ENCODE measurements at places on chromosomes 12 and 14.

- no peak for DNase-seq
Observed at GRCh38 chr12:24560831-24561271, 388.1 kb downstream of the BCAT1 start.

DNA sequence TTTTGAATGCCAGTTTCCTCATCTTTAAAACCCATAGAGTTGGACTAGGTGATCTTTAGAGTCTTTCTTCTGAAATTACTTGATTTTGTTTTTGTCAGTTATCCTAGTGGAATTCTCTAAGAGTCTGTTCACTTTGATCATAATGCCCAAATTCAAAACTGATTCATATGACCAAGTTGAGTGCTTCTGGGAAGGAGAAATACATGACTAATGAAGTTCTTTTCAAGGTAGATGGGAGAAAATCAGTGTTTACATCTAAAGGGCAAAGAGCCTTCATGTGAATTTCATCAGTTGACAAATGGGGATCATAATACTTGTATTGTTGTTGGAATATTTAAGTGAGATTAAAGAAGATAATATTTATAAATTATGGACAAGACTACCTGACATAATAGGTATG, 53.2 kb downstream of the ERC1 start:
- no peak for DNase-seq

- no peak for DNase-seq
Observed at GRCh38 chr14:83300476-83301064, 1766.9 kb upstream of the SEL1L start.

- no peak for DNase-seq
Observed at GRCh38 chr14:90061685-90062126, at the start of gene KCNK13. TSS of gene KCNK13 (plus strand) at chr14:90061994. CDS start at chr14:90062206, 212 bp downstream.

DNA sequence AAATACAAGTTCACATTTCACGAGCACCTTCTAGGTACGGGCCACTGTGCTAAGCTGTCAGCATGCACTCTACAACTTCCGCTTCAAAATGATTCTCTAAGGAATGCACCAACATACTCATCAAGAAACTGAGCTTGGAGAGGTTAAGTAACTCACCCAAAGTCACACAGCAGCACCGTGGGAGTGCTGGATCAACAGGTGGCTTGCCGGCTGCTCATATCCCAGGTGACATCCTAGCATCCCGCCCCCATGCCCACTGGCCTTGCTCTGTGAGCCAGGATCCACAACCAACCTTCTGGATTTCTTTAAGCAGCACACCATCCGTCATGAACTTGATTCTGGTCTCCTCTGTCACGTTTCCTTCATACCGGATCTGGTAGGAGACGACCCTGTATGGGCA, 16.7 kb downstream of the DHX37 start:
- no peak for DNase-seq

DNA sequence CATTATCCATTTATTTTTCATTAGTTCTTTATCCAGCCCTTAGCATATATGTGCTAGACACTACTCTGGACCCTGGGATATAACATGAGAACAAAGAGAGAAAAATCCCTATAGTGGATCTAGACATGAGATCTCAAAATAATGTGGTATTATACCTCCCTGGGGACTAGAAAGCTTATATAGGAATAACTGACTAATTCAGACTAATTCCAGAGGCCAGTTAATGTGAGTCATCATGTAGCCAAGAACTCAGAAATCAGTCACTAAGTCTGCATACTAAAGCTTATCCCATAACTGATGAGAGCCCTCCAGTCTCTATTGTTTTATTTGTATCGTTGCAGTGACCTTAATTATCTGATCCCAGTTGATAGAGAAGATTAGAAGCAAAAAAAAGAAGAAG, 267.1 kb upstream of the RGS6 start:
- no peak for DNase-seq

DNA sequence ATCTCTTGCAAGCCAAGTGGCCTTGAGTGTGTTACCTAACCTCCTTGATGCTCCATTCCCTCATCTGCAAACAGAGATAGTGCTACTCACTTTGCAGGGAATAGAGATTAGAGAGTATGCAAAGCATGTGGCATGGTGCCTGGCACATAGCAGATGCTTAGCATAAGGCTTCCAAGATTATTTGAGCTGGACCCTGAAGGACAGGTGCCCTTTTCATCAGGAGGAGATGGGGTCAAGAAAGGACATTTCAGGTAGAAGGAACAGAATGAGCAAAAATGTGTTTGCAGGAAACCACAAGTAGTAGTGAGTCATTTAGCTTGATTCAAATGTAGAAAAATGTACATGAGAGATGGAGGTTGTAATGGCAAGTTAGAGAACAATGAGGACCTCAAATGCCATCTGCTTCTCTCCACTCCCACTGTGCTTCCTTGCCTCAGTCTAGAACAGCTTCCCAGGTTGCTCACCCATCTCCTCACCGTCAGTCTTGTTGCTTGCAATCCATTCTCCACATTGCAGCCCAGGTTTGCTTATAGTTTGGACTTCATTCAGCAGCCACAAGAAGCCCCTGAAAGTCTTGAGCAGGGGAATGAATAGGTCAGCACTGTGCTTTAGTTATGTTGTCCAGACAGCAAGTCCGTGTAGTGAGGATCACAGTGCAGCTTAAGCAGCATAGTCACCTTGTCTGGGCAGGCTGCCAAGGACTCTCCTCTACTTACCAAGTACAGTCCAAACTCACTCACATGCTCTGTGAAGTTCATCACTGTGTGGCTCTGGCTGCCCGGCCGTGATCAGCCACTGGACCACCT, 536.3 kb upstream of the CCDC196 start:
- no peak for DNase-seq

- no peak for DNase-seq
Observed at GRCh38 chr14:70886421-70887206, 20.6 kb upstream of the PCNX1 start.

- DNase-seq, result no peak
Observed at GRCh38 chr14:51020024-51020710, 74.7 kb downstream of the TRIM9 start.

DNA sequence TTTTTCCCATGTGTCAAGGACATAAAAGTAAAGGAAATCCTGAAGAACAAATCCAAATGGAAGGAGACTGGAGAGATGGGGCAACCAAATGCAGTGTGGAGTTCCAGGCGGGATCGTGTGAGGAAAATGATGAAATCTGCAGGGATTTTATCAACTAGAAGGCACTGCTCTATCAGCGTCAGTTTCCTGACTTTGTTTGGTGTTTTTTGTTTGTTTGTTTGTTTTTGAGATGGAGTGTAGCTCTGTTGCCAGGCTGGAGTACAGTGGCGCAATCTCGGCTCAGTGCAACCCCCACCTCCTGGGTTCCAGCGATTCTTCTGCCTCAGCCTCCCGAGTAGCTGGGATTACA, 43.3 kb upstream of the GPR132 start:
- DNase-seq, result no peak

DNA sequence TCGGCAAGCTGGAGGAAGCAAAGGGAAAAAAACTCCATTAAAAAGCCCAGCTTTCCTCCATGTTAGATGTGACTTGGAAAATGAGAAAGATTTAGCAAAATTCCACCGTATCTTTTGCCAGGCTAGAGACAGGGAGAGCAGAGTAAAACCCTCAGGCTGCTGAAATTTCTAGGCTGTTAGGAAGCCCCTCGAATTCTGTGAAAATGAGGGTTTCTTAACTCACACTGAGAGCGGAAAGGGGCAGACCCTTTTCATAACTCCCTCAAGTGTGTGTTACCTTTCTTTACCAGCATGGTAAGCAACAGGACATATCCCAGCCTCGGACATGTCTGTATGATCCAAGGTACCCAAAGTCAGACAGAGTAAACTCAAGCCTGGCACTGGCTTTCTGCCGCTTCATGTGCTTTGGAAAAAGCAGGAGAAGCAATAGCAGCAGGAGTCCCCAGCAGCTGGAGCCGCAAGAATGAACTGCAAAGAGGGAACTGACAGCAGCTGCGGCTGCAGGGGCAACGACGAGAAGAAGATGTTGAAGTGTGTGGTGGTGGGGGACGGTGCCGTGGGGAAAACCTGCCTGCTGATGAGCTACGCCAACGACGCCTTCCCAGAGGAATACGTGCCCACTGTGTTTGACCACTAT, at the start of gene RHOJ:
RHOJ (plus strand) TSS at position 37 of the 637 bp plus-strand sequence; CDS start at position 464, 427 bp downstream.
- DNase-seq, result no peak

GRCh38 chr12:45282411-45282810, 66.5 kb downstream of the ANO6 start:
- DNase-seq, result no peak

GRCh38 chr14:100403802-100404365, 80.7 kb downstream of the SLC25A47 start:
- DNase-seq, result no peak

All from NCI-H1930 (cell line).